ENCODE measurements at places on chromosomes 12 and 14.

GRCh38 chr12:129241852-129242251 lies 388.6 kb downstream of the GLT1D1 start:
- DNase-seq, result no peak

- no peak for DNase-seq
Measured at GRCh38 chr12:106541201-106541600, 41.6 kb upstream of the RFX4 start.

DNA sequence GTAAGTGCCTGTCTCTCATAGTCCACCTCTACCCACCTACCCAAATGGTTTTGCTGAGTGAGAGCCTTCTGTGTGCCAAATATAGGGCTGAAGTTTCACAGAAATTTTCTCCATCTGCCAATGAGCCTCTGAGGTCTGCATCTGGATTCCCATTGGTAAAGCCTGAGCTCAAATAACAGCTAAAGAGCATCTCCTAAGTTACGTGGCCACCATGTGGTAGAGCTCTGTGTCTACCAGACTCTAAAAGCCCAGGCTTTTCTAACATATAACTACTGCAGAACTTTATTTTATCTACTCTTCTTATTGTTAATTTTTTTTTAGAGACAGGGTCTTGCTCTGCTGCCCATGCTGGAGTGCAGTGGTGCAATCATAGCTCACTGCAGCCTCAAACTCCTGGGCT lies 16.0 kb downstream of the AMDHD1 start:
- DNase-seq, result no peak

DNA sequence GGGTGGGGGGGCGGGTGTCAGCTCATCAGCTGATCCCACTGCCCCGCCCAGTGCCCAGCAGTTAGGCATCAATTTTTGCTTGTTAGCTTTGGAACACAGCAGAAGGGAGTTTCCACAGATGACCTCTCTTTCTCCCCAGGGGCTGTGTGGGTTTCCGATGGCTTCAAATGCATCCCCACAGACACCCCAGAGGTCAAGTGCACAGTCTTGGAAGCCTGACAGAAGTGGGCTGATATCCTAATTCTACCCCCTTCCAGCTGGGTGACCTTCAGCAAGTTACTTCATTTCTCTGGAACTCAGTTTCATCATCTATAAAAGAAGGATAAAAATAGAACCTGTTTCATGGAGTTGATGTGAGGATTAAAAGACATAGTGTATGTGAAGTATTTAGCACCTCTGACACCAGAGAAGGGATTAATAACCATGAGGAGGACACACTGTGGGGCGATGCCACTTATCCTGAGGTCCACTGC lies 22.0 kb downstream of the TTC9 start:
- no peak for DNase-seq

DNA sequence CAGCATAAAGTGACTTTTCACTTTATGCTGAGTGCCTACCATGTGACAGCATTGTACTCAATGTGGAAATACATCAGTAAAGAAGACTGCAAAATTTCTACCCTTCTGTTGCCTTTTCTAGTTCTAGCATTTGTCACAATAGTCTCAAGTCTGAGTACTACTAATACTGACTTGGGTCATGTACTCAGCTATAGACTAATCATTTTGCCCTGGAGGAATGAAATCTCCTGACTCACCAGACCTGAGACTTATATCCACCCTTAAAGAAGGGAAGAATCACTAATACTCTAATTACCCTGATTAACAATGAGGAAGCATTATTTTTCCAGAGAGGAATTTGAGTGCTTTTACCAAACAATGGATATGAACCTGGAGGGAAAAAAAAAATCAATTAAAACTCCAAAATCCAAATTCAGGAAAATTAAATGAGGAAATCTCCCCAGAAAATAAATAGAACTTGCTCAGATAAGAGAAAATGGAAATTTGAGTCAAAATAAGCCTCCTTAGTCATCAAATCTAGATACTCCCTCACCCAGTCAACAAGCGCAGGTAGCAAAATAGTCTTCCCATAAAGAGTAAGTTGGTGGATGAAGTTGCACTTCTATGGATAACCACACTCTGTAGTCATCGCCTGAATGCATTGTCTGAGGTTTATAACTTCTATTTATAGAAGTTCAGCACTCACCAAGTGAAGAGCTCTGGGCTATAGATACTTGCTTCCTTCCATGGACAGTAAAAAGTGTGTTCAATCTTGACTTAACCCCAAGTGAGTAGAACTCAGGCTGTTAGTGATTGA lies 386.6 kb downstream of the SYT1 start:
- DNase-seq, result no peak

- DNase-seq, result no peak
Measured at GRCh38 chr14:32552766-32553165, 223.7 kb downstream of the AKAP6 start.

DNA sequence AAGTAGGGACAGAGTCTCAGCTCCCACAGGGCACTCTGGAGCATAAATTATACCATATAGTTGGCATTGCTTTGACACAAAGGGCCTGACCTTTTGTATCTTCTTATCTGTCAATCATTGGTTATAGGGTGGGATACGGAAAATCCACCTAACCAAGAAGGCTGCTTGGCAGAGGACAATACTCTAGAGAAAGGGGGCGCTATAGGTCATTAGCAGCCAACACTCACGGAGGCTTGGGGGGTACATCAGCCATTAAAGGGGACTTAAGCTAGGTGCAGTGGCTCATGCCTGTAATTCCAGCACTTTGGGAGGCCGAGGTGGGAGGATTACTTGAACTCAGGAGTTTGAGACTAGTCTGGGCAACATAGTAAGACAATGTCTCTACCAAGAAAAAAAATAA lies 22.9 kb downstream of the SPTSSA start:
- DNase-seq, result no peak

DNA sequence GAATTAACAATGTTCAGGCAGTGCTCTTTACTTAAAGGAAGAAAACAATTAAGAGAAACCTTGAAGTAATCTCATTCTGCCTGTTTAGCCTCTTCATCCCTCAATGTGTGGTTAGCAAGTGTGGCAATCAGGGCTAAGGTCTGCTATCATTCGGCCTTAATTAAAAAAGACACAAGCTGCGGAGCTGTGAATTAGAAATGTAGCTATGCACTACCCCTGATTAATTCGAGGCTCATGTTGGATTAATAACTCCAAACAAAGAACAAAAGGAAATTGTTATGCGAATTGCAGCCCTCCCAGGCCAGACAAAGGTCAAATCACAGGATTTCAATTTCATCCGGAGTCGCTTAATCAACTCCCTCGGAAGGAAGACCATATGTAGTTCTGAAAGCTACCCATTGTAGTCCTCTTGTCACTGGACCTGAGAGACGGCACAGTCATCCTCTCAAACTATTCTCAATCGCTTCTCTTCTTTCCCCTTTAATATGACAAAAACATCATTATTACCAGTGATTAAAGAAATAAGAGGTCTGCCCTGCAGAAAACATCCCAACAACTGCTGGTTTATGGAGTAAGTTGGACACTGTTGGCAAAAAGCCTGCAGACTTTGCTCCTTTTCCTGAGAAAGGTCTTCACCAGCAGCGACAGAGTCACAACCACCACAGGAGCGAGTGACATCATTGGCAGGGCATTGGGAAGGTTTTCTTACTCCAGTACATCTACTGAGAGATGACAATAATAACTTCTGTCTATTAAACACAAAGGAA lies 71.1 kb upstream of the SOX5 start:
- no peak for DNase-seq

DNA sequence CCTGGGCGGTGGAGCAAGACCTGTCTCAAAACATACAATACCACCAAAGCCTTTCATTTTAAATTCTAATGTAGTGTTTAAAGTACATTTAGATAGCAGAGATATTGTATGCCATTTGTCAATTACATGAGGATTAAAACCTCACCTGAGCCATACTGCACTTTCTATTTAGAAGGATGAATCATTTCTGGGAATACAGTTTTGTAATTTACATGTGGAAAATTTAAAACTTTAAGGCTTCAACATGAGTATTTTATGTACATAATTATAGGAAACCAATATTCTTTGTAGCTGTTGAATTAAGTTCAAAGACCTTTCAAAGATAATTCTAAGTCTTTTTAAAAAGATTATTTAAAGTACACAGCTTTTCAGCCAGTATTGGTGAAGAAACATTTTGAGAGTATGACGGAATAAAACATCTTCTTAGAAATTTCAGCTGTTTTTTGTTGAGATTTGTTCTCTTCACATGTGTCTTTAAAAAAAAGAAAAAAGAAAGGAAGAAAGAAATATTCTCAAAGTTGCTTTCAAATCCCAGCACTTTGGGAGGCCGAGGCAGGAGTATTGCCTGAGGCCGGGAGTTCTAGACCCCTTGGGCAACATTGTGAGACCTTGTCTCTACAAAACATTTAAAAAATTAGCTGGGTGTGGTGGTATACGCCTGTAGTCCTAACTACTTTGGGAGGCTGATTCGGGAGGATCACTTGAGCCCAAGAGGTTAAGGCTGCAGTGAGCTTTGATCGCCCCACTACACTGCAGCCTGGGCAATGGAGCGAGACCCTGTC lies 34.5 kb upstream of the CCT2 start:
- DNase-seq, result no peak

GRCh38 chr12:62250671-62251608 lies 9.3 kb upstream of the USP15 start:
- DNase-seq, result no peak

GRCh38 chr12:132529906-132530305 lies 40.0 kb downstream of the FBRSL1 start:
- DNase-seq, result no peak

GRCh38 chr14:55832974-55833373 lies 253.0 kb downstream of the KTN1 start:
- DNase-seq, result no peak

DNA sequence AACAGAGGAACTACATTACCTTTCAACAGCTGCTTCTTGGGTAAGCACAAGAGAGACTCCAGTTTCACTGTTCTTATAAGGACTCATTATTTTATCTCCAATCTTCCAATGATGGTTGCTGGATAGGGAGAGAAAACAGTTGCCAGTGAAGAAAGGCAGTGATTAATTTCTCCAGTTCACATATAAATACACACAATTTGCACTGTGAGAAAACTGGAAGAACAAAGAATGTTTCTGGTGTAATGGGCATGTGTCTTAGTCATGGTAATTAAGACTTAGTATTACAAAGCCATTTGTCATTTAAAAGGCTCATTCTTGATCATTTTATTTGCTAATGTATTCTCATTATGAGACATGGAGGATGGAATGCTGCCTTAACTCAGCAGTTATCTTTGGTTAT lies 78.0 kb upstream of the FAR2 start:
- DNase-seq, result no peak

DNA sequence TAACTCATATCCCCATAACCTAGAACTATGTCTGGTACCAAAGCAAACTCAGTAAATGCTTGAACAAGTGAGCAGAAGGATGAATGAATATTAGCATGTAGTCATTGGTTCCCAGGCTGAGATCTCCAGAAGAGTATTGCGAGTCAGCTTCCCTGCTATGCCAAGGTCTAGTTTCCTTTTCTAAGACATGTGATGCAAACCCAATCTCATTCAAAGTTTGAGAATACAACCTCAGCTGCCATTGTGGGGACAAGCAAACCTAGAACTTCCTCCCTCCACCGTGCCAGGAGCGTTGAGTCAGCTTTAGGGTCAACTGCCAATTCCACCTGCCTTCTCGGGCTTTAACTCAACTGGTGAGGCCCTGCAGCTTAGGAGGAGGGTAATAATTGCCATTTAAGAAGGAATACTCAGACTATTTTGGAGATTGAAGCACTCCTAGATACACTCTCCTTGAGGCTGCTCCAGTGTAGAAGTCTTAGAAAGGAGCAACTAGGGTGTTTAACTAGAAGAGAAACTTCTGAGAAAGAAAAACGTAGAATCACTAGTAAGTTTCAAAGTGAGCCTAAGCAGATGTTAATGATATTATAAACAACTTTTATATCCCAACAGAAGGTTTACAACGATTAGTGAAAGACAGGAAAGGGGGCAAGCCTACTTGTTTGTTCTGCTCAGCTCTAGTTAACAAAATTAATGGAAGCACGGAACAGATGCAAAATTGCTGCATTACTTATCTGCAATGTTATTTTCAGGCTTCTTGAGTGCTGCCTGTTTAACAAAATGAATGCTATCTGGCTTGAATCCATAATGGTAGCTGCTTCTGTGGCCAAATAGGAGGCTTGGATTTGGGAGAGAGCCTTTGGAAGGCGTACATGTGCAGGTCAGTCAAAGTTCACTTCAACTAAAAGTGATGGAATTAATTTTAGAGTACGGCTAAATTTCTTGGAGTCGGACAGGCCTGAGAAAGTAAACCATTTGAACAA lies 96.9 kb downstream of the HELB start:
- no peak for DNase-seq

- DNase-seq, result no peak
Measured at GRCh38 chr14:61179061-61179690, 102.0 kb downstream of the TMEM30B start.

GRCh38 chr14:101917413-101918017 lies 46.9 kb upstream of the DYNC1H1 start:
- no peak for DNase-seq

DNA sequence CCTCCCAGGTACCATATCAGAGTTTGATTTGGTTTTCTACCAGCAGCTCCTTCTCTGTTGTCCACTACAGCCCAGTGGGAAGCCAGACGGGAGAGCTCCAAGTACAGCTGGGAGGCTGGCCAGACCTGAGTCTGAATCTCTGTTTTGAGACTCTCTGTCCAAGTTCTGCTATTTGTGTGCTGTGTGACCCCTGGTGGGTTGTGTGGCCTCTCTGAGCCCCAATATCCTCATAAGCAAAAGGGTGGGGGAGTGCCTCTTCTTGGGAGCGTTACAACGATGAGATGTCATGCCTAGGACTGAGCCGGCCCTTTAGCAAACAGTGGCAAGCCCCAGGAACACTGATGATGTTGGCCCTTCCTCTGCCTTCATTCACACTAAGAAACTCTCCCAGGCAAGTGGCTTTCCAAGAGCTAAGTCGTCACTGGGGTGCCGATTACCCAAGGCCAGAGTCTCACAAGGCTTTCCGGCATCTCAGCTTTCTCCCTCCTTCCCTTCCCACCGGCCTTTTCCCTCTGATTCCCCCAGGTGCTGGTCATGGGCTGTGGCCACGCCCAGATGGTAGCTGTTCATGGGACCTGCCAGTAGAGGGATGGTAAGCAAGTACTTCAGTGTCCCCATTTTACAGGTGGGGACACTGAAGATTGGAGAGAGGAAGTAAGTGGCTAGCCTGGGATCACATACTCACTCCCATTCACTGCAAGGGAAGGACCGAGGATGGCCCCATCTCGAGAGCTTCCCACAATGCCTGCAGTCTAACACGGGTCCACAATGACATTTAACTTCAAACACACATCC lies 47.7 kb downstream of the BCL11B start:
- no peak for DNase-seq
